OCI-LY7 (cell line): ENCODE measurements at places on chromosomes 11 and 22. TPM values are rescaled to one million over a fixed set of nuclear protein-coding genes. Genes with fewer than 3 reads are reported as not detected.

Gene OR4A16
- total RNA-seq = not detected in 2 replicates

Gene CARNS1
- total RNA-seq = 0.21 and 0.41 TPM in 2 replicates

Gene LZTR1
- 54.9 and 61.8 TPM in 2 replicates for total RNA-seq

Gene FAT3
- not detected in 2 replicates for total RNA-seq

Gene ROBO3
- total RNA-seq = not detected in 2 replicates

Gene C2CD2L
- total RNA-seq = 19.0 and 19.9 TPM in 2 replicates

Gene SOX10
- not detected in 2 replicates for total RNA-seq

Gene KCNJ4
- not detected in 2 replicates for total RNA-seq
